ENCODE measurements at places on chromosomes 4 and X.

GRCh38 chr4:99463566-99463965 lies 28.4 kb upstream of the ADH7 start:
- no peak for DNase-seq

- no peak for DNase-seq
These were observed 15.0 kb upstream of the SULT1B1 start for GRCh38 chr4:69775321-69775867.

GRCh38 chr4:85837439-85837733 lies 362.4 kb downstream of the ARHGAP24 start:
- no peak for DNase-seq

DNA sequence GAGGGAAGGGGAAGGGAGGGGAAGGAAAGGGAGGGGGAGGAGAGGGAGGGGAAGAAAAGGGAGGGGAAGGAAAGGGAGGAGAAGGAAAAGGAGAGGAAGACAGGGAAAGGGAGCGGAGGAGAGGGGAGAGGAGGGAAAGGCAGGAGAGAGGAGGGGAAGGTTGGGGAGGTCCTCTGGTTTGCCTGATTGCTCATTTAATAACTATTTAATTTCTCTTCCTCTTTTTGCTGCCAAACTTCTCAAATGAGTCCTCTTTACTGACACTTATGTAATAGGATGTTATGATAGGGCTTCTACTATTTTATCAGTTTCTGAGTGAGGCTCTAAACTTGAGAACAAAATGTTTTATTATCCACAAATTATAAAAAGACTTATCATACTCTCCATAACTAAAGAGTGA lies 35.4 kb upstream of the PPA2 start:
- no peak for DNase-seq

DNA sequence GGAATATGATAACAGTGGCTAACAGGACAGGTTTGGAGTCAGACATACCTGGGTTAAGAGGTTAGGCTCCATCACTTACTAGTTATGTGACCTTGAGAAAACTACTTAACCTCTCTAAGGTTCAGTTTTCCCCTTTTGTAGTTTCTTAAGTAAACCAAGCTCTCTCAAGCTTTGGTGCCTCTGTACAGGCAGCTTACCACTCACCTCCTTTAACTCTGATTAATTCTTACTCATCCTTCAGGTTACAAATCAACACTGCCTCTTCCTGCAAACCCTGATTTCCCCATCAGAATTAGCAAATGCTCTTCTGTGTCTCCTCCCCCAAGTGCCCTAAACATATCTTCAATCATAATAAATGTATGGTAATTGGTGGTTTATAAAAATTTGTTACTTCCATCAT lies 3.5 kb upstream of the SERTM2 start:
- DNase-seq: no peak

DNA sequence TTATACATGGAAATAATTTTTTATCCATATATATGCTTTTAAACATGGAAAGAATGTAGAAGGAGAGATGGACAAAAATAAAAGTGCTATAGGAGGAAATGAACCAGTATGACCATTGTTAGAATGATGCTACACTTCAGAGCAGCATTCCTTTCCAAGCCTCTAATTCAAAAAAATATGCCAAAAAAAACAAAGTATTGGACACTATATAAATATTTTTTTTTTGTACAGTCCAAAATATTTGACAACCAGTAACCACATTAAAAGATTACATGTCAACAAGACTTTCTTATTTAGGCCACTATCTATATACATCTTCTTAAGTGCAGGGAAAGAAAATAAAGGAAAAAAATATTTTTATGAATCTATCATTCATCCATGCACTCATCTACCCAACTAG lies 198.6 kb downstream of the LRBA start:
- no peak for DNase-seq

GRCh38 chr4:183214912-183215488 lies 105.1 kb downstream of the CLDN22 start:
- DNase-seq: no peak

DNA sequence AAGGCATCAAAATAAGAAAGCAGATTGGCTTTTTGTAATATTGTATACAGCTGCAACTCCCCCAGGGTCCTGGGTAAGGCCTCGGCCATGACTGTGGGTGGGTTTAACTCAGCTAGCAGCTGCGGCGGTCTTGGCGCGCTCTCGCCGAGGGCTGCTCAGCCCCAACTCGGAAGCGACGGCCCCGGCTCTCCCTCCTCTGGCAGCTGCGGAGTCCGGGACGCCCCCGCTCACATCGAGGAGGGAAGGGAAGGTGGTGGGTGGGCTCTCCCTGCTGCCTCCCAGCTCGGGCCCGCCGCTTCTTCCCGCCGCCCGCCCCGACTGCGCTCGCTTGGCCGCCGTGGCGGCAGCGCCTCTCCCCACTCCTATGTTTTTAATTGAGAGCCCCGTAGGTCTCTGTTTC lies 51.2 kb downstream of the GPR50 start:
- no peak for DNase-seq

DNA sequence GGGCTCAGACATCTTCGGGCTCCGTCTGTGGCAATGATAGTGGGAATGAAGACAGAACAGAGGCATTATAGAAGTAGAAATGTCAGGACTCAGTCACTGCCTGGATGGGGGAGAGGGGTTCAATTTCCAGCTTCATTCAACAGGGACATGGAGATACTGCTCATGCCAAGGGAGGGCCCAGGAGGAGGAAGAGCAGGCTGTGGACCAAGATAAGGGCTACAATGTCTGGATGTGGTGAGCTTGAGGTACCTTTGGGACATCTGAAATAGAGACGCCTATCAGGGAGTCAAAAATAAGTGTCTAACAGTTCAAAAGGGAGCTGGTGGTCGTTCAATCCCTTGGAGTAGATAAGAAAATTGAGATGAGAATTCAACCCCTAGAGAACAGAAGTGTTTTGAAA lies 34.5 kb downstream of the ELF4 start:
- no peak for DNase-seq

GRCh38 chr4:100576570-100576969 lies 58.7 kb upstream of the EMCN start:
- DNase-seq: no peak

GRCh38 chrX:40266490-40267333 lies 169.0 kb upstream of the BCOR start:
- peak; percentile 9 for DNase-seq

GRCh38 chr4:105634402-105635080 lies 73.9 kb downstream of the INTS12 start:
- DNase-seq: no peak

DNA sequence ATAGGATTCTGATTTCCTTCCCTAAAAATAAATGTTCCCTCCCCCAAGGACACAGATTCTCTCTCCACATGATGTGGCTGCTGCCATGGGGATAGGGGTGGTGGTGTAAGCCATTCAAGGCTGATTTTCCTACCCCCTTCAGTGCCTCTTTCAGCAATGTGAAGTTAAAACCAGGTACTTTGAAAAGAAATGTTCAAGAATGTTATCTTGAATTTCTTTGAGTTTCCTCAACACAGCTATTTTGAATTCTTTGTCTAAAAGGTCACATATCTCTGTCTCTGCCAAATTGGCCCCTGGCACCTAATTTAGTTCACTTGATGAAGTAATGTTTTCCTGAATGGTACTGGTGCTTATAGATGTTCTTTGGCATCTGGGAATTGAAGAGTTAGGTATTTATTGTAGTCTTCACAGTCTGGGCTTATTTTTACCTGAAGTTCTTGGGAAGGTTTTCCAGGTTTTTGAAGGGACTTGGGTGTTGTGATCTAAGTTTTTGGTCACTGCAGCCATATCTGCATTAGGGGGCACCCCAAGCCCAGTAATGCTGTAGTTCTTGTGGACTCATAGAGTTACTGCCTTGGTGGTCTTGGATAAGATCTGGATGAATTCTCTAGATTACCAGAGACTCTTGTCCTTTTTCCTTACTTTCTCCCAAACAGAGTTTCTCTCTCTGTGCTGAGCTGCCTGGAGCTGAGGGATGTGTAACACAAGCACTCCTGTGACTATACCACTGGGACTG lies 7.6 kb upstream of the DIPK2B start:
- DNase-seq: no peak

- no peak for DNase-seq
These were observed 243.6 kb downstream of the NPFFR2 start for GRCh38 chr4:72275381-72275780.

- DNase-seq: no peak
These were observed 38.2 kb upstream of the TMPRSS11B start for GRCh38 chr4:68283714-68284113.

GRCh38 chrX:155231163-155231562 lies 14.9 kb downstream of the VBP1 start:
- no peak for DNase-seq

DNA sequence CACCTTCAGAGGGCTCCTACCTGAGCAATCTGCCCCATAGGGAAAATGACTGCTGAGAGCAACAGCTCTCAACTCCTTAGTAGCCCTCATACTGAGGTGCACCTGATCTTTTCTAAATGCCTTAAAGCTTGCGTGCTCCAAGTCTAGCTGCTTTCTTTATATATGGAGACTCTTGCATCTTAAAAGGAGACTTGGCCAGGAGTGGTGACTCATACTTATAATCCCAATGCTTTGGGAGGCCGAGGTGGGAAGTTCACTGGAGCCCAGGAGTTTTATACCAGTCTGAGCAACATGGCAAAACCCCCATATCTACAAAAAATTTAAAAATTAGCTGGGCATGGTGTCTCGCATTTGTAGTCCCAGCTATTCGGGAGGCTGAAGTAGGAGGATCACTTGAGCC lies 78.1 kb upstream of the TRIM2 start:
- DNase-seq: no peak

GRCh38 chr4:54050214-54050904 lies 14.0 kb downstream of the CHIC2 start:
- DNase-seq: no peak

GRCh38 chr4:53563824-53564223 lies 27.5 kb downstream of the LNX1 start:
- DNase-seq: no peak

- DNase-seq: no peak
These were observed 66.2 kb upstream of the SLC7A11 start for GRCh38 chr4:138308356-138308755.

- DNase-seq: no peak
These were observed 3.4 kb upstream of the SCD5 start for GRCh38 chr4:82801910-82802521.

DNA sequence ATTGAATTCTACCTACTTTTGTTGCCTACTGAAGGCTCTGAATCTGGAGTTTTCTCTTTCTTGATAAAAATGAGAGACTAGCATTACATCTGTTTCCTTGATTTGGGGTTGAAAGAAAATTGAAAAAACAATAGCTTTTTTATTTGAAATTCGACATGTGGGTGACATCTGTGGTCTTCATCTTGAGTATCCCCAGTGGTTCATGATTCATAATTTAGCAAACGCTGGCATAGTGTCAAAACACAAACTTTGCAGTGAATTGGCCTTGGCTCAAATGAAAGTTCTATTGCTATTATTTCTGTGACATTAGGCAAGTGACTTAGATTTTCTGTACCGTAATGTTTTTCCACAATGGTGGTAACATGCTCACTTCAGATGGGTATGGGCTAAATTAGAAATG lies 747.6 kb downstream of the PCDH7 start:
- DNase-seq: no peak

DNA sequence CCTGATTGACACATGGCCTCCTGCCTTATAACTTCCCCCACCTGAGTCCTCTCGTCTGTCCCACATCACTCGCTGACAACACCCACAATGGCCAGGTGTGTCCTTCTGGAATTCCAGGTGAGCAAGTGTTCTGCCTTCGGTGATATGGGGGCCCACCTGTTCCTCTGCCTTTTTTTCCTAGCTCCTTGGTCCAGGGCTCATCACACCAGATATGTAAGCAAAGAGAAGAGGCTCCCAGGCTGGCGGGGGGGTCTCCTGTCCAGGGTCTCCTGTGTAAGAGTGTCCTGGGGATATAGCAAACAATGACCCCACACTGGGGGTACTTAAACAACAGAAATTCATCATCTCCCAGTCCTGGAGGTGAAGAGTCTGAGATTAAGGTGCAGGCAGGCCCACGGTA lies 25.2 kb downstream of the P2RY8 start:
- DNase-seq: no peak

GRCh38 chr4:52643785-52644244 lies 15.3 kb downstream of the USP46 start:
- DNase-seq: no peak

GRCh38 chr4:87947381-87948160 lies 27.9 kb upstream of the SPP1 start:
- no peak for DNase-seq

GRCh38 chr4:4752025-4752424 lies 107.4 kb upstream of the MSX1 start:
- DNase-seq: no peak

DNA sequence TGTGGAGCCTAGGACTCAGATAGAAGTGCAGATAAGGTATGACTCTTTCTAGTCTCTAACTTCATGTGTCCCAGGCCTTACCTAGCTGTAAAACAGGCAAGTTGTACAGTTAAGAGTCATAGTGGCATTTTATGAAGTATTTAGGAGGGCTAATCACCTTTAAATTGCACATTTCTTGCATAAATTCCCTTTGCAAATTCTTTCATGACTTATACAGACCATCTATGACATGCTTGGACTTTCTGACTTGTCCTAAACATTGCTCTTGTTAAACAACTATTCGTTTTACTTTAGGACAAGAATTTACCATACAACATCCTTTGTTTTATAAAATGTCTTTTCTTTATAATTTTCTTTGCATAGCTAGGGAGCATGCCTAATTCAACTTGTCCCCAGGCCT lies 7.8 kb upstream of the RRAGB start:
- no peak for DNase-seq

DNA sequence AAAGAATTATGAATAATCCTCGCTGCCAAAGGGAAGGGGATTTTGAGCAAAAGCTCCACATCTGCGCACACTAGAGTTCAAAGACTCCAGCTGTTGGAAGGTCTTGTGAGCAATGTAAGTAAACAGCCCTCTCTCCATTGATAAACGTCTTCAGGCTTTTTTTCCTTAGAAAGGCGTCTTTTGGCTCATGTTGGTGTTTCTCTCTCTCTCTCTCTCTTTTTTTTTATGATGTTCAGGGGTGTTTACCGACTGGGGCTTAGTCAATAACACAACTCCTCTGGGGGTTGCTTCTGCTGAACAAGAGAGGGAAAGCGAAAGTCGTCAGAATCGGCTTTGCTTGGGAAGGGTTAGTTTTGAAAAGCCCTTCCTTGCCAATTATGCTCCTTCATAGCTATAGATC lies 53.2 kb upstream of the C1QTNF7 start:
- DNase-seq: no peak

DNA sequence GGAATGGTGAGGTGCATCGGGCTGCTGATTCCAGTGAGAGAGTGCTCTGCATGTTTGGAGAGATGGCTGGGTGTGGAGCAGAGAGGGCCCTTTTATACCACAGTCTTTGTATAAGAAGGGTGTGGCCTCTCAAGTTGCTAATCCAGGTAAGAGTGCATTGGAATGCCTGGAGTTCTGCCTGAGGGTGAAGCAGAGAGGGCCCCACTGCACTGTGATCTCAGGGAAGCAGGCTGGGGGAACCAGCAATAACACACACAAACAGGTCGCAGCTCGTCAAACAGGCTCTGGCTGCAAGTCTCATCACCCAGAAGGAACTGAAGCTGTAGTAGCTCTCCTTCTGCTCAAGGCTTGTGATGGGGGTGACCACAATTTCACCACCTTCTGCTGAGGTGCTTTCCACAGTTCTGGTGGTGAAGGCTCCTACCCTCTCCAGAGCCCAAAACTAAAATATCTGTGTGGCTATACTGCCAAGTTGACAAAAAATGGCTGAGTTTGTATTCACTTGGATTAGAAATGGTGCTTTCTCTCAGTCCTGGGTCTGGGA lies 687.4 kb upstream of the HS3ST1 start:
- DNase-seq: no peak

GRCh38 chrX:30981968-30982367 lies 89.9 kb downstream of the FTHL17 start:
- no peak for DNase-seq

- DNase-seq: no peak
These were observed 24.5 kb upstream of the PJA1 start for GRCh38 chrX:69189576-69190371.

Data from stimulated activated CD4-positive, alpha-beta T cell treated with anti-CD3 and anti-CD28 coated beads, TNF-alpha, amount 100 ng/mL, for 48 hours (primary cell).